Fibroblast of skin of back (primary cell): ENCODE measurements at places on chromosomes 6 and 20.
A peak's percentile ranks its signal among the peaks of the same experiment; 100 is the strongest.

DNA sequence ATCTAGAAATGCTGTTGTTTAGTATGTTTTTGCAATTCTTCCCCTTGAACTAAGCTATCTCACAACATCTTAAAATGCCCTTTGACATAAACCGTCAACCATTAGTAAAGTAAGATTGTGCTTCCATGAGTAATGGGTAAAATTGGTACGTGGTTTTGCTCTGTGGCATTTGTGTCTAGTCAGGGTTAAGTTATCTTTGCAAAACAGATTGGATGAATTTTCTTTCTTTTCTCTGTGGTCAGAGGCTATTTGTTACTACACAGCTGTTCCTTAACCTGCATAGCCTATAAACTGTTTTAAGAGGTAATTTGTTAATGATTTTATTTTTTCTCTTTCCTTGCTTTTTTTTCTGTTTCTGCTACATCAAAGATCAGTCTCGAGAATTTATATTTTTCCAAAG is 75.4 kb downstream of the RPP40 start:
- peak; percentile 62 for DNase-seq

- DNase-seq = no peak
Observed at GRCh38 chr20:55446301-55446700, 559.0 kb downstream of the CBLN4 start.

- DNase-seq = no peak
Observed at GRCh38 chr20:21357844-21358243, 39.5 kb downstream of the NKX2-4 start.

DNA sequence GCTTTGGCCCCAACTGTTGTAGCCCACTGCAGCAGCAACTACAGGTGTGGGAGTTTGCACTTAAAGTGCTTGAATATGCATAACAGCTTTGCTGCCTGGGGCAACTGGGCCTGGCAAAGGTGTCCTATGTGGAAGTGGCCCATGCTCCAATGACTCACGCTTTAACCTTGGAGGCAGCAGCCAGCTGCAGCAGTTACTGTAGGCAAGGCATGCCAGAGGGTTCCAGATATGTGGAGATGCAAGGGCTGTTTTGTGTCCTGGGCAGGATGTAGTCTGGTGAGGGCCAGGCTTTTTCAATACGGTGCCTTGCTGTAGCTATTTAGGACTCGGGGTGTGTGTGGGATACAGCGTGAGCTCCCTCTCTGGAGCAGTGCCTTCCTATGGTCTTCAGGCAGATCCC is 150.3 kb downstream of the NKAIN2 start:
- DNase-seq = no peak

DNA sequence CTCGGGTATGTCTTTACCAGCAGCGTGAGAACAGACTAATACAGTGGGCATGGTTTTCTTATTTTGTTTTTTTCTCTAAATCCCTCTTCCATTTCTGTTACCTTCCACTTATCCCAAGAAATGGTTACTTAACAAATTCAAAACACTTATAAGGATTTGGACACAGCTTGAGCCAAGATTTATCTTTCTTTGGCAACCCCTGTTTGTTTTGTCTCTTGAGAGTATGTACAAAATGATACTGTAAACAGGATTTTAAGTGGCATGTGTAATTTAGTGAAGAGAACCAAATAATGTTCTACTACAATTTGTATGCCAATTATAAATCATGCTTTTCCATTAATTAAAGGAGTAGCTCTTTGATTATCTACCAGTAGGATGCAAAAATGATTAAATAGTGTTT is 51.4 kb downstream of the PPP1R14C start:
- no peak for DNase-seq

GRCh38 chr20:9130521-9130920 is 61.6 kb downstream of the PLCB4 start:
- peak; percentile 5 for DNase-seq

DNA sequence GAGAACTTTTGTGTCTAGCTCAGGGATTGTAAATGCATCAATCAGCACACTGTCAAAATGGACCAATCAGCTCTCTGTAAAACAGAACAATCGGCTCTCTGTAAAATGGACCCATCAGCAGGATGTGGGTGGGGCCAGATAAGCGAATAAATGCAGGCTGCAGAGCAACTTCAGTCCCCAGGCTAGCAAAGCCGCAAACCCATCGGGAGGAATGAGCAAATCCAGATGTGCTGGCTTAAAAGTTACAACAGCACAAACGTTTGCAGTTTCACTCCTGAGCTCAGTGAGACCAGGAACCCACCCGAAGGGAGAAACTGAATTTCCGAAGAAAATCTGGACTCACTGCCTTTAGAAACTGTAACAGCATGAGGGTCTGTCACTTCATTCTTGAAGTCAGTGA is 21.9 kb upstream of the MBOAT1 start:
- no peak for DNase-seq

DNA sequence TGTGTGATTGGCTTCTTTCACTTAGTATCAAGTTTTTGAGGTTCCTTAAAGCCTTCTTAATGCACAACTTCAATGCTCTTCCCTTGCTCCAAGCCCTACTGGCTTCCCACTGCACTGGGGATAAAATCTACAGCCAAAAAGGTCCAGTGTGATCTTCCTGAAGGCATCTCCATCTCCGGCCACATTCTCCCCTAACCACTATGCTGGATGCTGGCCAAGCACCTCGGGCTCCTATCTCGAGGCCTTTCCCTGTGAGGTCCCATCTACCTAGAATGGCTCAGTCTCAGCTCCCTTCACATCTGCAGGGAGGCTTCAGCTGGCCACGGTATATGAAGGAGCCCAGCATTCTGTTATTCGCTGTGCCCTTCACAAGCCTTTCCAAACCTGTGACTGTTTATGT is 48.1 kb downstream of the CNKSR3 start:
- no peak for DNase-seq

GRCh38 chr6:95087394-95088097 is 489.8 kb upstream of the MANEA start:
- DNase-seq = peak; percentile 78
